ENCODE measurements at places on chromosomes 1 and 21. TPM values are rescaled to one million over a fixed set of nuclear protein-coding genes. Genes with fewer than 3 reads are reported as not detected.

GRCh38 chr1:52159033-52159789 lies 17.3 kb downstream of the ZFYVE9 start:
- no peaks in the 10 kb centered on the region for H3K27me3 ChIP-seq
- peaks cover 20% of the 10 kb centered on the region for H3K4me1 ChIP-seq
- H3K4me3 ChIP-seq: no peak overlapping the region
- peak; percentile 43 for DNase-seq
- H3K27ac ChIP-seq: peak overlapping the region; percentile 57

DNA sequence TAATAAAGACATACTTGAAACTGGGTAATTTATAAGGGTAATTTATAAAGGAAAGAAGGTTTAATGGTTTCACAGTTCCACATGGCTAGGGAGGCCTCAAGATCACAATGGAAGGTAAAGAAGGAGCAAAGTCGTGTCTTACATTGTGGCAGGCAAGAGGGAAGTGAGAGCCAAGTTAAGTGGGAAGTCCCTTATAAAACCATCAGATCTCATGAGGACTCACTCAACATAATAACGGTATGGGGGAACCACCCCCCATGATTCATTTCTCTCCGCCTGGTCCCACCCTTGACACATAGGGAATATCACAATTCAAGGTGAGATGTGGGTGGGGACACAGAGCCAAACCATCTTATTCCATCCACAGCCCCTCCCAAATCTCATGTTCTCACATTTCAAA lies 76.8 kb upstream of the ZNF678 start:
- no peaks in the 10 kb centered on the region for H3K36me3 ChIP-seq
- no peak for DNase-seq
- H3K4me3 ChIP-seq: no peak overlapping the region
- H3K4me1 ChIP-seq: no peaks in the 10 kb centered on the region
- H3K27me3 ChIP-seq: peaks cover 21% of the 10 kb centered on the region
- H3K27ac ChIP-seq: no peak overlapping the region

NTPCR gene
- total RNA-seq: 129 TPM

GRCh38 chr21:23706431-23706830 lies 1900.8 kb downstream of the MRPL39 start:
- H3K4me1 ChIP-seq: no peaks in the 10 kb centered on the region
- H3K4me3 ChIP-seq: no peak overlapping the region
- H3K36me3 ChIP-seq: no peaks in the 10 kb centered on the region
- no peaks in the 10 kb centered on the region for H3K27me3 ChIP-seq
- no peak for DNase-seq

- no peaks in the 10 kb centered on the region for H3K27me3 ChIP-seq
- no peak overlapping the region for H3K4me3 ChIP-seq
Measured at GRCh38 chr21:41781050-41781410, 14.2 kb upstream of the RIPK4 start.

- no peaks in the 10 kb centered on the region for H3K27me3 ChIP-seq
- no peaks in the 10 kb centered on the region for H3K36me3 ChIP-seq
- peak overlapping the region; percentile 6 for H3K4me3 ChIP-seq
- peak; percentile 97 for DNase-seq
- peak overlapping the region; percentile 86 for H3K27ac ChIP-seq
Measured at GRCh38 chr1:209364716-209365115, 218.8 kb upstream of the CAMK1G start.

- no peak overlapping the region for H3K4me3 ChIP-seq
- peaks cover 40% of the 10 kb centered on the region for H3K4me1 ChIP-seq
- peak overlapping the region; percentile 95 for H3K27ac ChIP-seq
- DNase-seq: no peak
- H3K36me3 ChIP-seq: no peaks in the 10 kb centered on the region
Measured at GRCh38 chr1:33221385-33221758, 34.9 kb upstream of the ZNF362 start.

KDF1 gene
- 5.1 TPM for total RNA-seq

C8A gene
- total RNA-seq: not detected

VSIG8 gene
- not detected for total RNA-seq

DNA sequence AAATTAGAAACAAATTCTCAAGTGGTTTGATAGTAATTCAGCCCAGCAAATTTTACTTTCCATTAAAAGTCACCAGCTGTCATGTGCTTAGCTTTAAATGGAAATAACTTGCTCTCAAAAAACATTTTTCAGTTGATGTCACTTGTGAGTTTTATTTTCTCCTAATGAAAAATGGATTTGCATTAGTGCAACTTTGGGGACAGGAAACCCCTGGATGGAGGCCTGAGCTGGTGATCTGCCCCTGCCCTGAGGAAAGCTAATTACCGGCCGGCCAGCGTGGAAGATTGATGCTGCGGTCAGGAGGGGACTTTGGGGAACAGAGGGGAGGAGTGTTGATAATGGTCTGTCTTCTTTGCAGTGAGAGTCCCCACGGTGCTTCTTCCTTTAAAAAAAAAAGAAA lies 66.8 kb upstream of the ANGPTL1 start:
- no peaks in the 10 kb centered on the region for H3K4me1 ChIP-seq
- H3K36me3 ChIP-seq: no peaks in the 10 kb centered on the region
- no peak overlapping the region for H3K27ac ChIP-seq
- DNase-seq: no peak
- H3K4me3 ChIP-seq: no peak overlapping the region

SLC35E2B gene
- total RNA-seq: 35.4 TPM

PDC gene
- total RNA-seq: not detected

C1orf94 gene
- not detected for total RNA-seq

SNX7 gene
- 22.8 TPM for total RNA-seq

LCE2B gene
- not detected for total RNA-seq

- H3K4me3 ChIP-seq: no peak overlapping the region
- no peak overlapping the region for H3K27ac ChIP-seq
Measured at GRCh38 chr1:56803561-56804156, 15.5 kb downstream of the FYB2 start.

- H3K36me3 ChIP-seq: no peaks in the 10 kb centered on the region
- H3K4me3 ChIP-seq: no peak overlapping the region
- H3K4me1 ChIP-seq: peaks cover 14% of the 10 kb centered on the region
- peak; percentile 74 for DNase-seq
Measured at GRCh38 chr1:209926045-209926444, 12.0 kb upstream of the SYT14 start.

DNA sequence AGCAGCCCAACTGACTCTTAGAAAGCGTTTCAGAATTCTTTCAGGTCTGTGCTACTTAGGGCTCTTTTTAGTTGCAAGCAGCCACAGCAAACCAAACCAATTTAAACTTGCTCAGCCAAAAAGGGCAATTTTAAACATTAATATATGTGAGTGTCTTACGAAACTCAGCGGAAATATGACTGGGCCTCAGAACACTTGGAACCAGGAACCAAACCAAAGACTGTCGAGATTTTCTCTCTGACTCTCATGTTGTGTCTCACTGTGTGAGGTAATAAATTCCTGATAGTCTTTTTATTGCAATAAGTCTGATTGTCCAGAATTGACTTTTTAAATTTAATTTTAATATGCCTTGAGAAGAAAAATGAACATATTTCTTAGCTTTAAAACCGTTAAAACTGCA lies 122.3 kb downstream of the SYF2 start:
- peaks cover 48% of the 10 kb centered on the region for H3K27me3 ChIP-seq
- H3K36me3 ChIP-seq: no peaks in the 10 kb centered on the region

DNA sequence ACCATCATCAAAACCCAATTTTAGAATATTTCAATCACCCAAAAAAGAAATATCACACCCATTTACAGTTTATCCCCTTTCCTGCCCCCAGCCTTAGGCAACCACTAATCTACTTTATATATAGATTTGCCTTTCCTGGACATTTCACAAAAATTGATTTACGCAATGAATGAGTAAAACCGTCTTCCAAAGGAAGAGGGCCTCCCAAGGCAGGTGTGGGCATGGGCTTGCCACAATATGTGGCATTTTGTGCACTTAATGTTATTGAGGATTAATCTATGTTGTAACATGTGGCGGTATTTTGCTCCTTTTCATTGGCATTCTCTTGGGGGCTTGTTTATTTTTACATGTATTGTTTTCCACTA lies 11.8 kb upstream of the BMP8B start:
- H3K4me1 ChIP-seq: peaks cover 26% of the 10 kb centered on the region
- peak; percentile 81 for DNase-seq
- H3K27me3 ChIP-seq: no peaks in the 10 kb centered on the region
- peak overlapping the region; percentile 78 for H3K27ac ChIP-seq
- peaks cover 6% of the 10 kb centered on the region for H3K36me3 ChIP-seq
- H3K4me3 ChIP-seq: no peak overlapping the region

FAM72B gene
- 8.6 TPM for total RNA-seq

CCDC24 gene
- 4.8 TPM for total RNA-seq

TRPM2 gene
- total RNA-seq: 11.0 TPM

Data from MCF 10A (cell line).